ENCODE measurements at places on chromosomes 3 and 15.

DNA sequence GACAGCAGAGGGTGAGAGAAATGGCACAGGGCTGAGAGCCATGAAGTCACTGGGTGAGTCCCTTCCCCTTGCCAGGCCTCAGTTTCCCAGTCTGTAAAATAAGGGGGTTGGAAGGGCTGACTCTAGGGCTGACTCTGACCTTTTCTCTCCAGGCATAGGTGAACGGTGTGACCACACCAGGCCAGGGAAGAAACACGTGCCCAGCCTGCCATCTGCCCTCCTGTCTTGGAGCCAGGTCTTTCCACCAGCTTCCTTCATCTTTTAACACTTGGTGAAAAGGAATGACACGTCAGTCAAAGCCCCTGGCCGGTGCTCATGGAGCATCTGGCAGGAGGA is 74.4 kb downstream of the CPN2 start:
- DNase-seq: no peak

- DNase-seq: no peak
Observed at GRCh38 chr3:72892870-72893269, 5.0 kb downstream of the GXYLT2 start.

DNA sequence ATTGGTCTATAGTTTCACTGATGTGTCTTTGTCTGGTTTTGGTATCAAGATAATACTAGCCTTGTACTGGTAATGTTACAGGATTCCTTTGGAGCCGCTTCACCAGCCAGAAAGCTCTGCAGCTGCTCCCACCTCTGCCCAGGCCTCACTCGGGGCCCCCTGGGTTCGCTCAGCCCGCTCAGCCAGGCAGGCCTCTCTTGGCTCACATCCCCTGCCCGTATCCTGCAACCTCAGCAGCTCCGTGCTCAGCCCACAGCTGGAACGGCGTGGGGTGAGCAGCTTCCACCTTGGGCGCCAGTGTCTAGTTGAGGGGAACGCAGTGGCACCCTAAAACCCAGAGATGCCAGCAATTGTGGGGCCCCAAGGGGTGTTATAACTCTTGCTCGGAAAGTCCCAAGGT is 429.7 kb upstream of the ROBO2 start:
- DNase-seq: no peak

GRCh38 chr3:100972301-100972844 is 20.8 kb downstream of the ABI3BP start:
- DNase-seq: no peak

DNA sequence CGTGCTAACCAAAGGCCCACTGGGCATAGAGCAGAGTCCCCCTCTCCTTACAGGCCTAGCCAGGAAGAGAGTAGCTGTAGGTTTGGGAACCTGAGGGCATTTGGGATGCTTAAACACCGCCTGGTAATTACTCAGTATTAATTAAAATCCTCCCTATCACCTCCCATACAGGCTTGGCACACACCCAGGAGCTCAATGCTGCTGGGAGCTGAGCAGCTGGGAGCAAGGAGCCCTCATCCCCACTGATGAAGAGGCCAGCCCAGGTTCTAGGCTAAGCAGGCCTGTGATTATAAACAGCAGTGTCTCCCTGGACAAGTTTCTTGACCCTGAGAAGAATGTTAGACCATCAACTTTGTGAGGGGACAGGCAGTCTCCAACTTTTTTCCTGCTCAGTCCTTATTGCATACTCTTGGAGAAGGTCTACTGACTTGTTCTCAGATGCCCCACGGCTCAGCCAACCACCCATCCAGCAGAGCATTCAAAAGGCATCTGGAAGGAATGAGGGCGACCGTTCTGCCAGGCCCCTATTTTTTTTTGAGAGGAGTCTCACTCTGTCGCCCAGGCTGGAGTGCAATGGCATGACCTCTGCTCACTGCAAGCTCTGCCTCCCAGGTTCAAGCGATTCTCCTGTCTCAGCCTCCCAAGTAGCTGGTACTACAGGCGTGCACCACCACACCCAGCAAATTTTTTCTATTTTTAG is 1.3 kb upstream of the PRKAR2A start:
- no peak for DNase-seq

DNA sequence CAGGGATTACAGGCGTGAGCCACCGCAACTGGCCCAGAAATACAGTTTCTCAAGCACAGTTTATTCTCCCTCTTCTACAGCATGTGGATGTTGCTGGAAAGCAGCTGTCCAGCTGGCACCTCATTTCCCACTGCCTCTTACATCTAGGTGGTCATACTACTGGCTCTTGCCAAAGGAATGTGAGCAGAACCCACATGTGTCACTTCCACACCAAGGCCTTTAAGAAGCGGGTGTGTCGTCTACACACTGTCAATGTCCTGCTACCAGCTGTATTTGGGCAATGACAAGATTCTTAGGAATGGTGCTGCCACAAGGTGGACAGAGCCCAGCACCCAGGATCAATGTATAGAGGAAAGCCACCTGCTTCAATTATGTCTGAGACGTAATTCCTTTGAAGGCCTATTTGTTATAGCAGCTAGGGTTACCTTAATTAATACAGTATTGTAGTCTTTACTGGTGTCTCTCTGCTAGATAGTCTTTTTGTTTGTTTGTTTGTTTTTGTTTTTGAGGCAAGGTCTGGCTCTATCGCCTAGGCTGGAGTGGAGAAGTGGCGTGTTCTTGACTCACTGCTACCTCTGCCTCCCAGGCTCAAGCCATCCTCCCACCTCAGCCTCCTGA is 15.1 kb upstream of the RAB7A start:
- no peak for DNase-seq

GRCh38 chr15:70579766-70580165 is 183.6 kb downstream of the UACA start:
- no peak for DNase-seq

- no peak for DNase-seq
Observed at GRCh38 chr3:114034211-114034610, 22.1 kb downstream of the CCDC191 start.

GRCh38 chr15:52252781-52253180 is 42.8 kb downstream of the MYO5C start:
- no peak for DNase-seq

- no peak for DNase-seq
Observed at GRCh38 chr3:115709931-115710330, 86.6 kb downstream of the GAP43 start.

DNA sequence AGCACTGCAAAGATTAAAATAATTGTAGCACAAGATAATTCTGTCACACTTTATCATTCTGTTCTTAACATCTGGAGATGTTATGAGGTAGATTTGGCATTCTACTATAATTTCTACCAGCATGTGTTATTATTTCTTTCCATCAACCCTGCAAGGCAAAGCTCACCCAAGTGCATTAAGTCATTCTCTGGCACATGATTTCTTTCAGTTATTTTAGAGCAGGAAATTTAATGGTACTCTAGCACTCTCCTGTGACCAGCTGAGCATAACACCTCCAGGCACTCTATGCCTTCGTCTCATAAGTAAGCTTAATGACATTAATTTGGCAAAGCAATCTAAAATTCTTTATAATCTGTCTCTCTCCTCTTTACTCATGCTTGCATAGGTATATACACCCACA is 300.2 kb upstream of the GPR149 start:
- no peak for DNase-seq

DNA sequence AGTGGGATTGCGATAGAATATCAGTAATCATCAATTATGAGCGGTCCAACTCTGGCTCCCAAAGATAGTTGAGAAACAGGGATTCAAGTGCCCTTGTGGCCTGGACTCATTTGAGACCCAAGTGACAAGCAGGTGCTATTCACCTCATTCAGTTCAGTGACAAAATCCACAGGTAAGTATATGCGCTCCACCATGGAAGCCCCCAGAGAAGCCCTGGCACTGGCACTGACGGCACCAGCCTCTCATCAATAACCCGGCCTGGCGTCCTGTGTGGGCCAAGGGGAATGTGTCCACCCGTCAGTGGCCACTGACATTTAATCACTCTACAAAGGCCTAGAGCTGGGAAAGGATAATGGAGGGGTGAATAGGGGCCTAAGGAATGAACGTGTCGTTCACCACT is 117.2 kb downstream of the ADCY5 start:
- no peak for DNase-seq

DNA sequence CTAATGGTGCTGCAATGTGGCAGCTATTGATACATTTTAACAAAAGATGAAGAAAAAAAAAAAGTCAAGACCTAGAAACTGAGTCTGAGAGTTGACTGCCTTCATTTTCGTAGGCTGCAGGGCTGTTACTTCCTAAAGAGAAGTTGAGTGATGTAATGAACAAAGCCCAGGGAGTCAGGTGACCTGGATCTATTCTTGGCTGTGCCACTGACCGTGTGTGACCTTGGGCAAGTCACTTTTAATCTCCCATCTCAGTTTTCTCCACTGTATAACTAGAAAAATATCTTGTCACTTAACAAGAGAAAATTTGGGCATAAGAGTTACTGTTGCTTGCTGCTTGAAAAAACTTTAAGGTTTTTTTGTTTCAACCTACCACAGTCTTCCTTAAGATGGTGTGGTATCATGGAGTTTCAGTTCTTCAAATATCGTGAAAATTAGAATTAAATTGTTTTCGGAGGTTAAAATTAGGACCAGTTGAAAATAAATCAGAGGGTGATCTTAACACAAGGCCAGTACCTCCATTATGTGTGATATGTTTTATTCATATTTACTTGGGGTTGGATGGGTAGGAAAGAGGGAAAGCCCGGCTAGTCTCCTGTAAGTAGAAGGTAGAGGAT is 5.8 kb downstream of the FMN1 start:
- no peak for DNase-seq

DNA sequence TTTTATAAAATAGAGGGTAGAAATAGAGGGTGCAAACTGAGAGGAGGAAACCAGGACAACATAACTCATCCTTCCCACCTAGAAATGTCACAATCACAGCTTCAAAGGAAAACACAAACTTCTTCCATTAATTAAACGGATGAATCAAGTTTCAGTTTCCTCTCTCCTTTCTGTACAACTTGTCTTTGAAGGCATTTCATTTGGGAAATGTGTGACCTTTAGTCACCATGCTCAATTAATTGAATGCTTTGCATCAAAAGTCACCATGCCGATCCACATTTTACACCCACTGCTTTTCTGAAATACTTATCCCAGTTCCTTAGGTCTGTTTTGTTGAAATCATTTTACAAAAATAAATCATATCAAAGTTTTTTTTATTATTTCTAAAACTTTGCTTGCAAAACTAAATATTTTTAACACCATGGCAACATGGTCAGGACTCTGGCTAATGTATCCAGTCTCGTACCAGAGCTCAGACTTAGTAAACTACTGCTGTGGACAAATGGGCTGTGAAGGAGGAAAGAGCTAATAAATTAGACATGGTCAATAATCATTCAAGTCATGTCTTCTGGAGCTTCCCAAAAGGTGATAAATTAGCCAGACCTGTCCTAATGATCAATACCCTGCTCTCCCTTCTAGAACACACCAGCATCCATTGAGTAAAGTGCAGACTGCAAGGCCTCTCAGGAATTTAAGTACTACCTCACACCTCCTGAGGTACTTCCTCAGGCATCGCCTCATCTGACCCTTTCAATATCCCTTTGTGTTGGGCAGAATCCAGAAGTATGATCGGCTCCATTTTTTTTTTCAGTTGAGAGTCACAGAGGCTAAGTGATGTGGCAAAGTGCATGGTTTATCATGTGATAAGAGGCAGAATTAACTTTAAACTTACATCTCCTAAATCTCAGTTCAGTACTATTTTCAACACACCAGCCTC is 161.3 kb downstream of the GREM1 start:
- no peak for DNase-seq

GRCh38 chr3:8755564-8756237 is 13.7 kb downstream of the OXTR start:
- DNase-seq: no peak

- DNase-seq: no peak
Observed at GRCh38 chr3:43902415-43902814, 211.7 kb downstream of the ABHD5 start.

GRCh38 chr3:95738045-95738444 is 1076.3 kb upstream of the EPHA6 start:
- no peak for DNase-seq

DNA sequence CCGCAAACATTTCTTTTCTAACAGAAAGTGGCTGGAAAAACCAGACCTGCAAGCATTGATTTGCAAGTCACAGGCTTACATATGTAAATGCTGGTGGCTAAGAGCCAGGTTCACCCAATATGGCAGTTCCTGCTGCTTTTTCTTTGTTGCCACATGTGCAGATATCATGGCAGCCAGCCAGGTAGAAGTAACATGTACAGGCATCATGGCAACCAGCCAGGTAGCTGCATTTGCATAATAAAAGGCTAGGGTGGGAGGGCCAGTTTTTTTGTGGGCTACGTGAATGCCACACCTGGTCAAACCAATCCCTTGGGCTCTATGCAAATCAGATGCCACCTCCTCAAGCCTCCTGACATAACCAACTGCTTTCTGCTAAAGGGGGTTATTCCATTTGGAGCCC is 2.8 kb upstream of the SMCO1 start:
- DNase-seq: no peak

- no peak for DNase-seq
Observed at GRCh38 chr3:137692803-137693431, 71.2 kb upstream of the SOX14 start.

- DNase-seq: no peak
Observed at GRCh38 chr3:111676211-111677006, 81.3 kb upstream of the ZBED2 start.

GRCh38 chr3:18988614-18989229 is 159.6 kb upstream of the KCNH8 start:
- DNase-seq: no peak

- DNase-seq: no peak
Observed at GRCh38 chr3:37450561-37450960, 276.2 kb upstream of the LRRFIP2 start.

- no peak for DNase-seq
Observed at GRCh38 chr15:38539008-38539343, 25.6 kb downstream of the RASGRP1 start.

Measured in SIG-M5 (cell line).